Stimulated activated CD4-positive, alpha-beta T cell treated with anti-CD3 and anti-CD28 coated beads, Interleukin-12 subunit alpha, Interleukin-12 subunit beta, amount 100 ng/mL, for 24 hours (primary cell): ENCODE measurements at places on chromosomes 11 and 22.

DNA sequence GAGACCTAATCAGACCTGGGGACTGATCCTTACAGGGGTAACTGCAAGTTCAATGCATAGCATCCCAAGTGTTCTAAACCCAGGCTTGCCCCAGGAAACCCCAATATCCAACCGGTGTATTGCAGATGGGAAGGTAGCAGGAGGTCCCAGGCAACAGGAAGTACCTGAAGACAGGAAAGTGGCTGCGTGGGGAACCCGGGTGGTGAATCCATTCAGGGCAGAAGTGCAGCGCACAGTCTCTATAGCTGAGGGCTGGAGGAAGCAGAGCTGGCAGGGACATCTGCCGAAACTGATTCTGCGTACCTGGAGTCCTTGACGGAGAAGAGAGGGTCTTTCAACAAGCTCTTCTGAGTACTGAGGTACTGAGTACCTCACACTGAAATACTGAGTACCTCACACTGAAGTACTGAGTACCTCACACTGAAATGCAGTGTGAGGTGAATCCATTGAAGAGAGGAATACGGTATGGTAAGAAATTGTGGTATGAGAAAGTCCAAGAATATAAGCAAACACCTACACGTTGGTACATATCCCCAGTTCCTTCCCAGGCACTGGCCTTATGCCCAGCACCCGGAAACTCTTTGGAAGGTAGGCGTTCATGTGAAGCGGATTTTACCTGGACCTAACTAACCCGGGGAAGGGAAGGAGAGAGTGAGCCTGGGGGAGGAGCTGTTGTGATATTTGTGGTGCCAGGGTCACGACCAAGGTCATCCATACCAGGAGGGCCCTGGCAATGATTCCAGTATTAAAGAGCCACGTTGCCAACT lies 20.1 kb downstream of the SCN4B start:
- no peak for DNase-seq

DNA sequence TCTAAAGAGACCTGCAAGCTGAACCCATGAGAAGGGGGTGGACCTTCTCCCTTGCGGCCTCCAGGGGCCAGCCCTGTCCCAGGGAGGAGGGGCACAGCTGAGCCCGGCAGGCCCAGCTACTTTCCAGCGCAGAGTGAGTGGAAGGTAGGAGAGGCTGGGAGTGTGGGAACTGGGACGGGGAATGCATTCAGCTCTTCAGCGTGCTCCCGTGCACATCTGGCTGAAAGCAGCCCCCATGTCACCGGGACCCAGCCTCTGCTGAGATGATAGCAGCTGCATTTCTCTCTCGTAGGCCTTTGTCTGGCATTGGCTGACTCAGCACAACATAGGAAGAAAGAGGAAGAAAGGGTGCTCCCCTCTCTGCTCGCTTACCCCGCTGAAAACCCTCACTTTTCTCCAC lies 951.5 kb downstream of the TBC1D22A start:
- no peak for DNase-seq

- DNase-seq: no peak
Measured at GRCh38 chr11:63019506-63019905, 3.9 kb upstream of the SLC22A8 start.

- no peak for DNase-seq
Measured at GRCh38 chr11:103929170-103929903, 107.1 kb upstream of the DDI1 start.

DNA sequence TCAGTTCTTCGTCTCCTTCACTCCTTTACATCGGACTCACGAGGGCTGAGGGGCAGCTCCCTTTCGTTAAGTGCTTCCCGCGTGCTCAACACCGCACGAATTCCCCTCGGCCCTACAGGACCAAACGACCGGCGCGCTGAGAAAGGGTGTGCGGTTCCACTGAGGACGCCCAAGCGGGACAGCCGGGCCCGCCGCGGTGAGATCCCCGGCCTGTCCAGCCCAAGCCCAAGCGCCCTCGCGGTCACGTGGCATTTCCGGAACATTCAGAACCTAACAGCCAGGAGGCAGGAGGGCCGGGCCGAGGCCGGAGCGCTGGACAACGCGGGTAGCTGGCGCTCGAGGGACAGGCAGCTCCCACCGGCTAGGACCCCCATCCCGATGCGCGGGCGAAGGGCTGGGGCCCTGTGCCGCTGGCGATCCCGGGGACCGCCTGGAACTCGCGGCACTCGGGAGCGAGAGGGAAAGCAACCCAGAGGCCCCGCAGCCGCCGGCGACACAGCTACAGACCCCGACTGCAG lies 737 bp upstream of the STIP1 start:
- DNase-seq: no peak

DNA sequence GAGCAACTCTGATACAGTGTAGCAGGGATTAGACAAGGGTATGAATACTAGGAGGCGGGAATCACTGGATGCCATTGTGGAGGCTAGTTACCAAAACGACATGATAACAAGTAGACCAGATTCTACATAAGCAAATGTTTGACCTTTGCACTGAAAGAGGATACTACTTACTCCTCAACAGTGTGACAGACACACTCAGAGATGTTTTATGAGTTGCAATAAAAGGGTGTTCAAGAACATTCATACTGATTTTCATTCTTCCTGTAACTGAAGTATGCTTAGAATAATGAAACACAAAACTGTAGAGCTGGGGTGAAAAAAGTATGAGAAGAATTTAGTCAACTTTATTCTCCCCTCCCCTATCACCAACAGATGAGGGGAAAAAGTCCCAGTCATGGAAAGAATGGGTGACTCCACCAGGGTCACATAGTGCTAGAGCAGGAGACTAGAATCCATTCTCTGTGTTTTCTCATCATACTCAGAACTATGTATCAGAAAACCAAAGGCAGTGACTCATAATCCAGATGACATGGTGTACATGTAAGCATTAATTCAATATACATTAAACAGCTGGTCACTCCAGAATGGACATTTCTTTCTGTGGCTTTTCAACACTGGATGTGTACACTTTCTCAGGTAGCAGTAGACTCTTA lies 32.8 kb downstream of the ARHGAP20 start:
- DNase-seq: no peak

- no peak for DNase-seq
Measured at GRCh38 chr22:27032091-27032761, 374.8 kb downstream of the MIAT start.

DNA sequence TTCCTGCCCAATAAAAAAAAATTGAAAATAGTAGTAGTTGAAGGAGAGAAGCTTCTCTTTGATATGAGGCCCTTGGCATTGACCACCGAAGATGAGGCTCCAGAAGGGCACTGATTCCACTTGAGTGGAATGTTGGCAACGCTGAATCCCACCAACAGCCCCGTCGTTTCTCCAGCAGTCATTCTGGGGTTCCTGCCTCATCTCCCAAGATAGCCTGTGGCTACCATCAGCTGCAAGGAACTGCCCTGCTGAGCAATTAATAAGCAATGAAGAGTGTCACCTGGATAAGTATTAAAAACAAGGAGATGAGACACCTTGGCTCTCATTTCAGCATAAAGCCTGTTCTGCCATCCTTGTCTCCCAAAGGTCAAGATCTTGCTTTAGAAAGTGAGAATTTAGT lies 144.1 kb downstream of the CSNK2A3 start:
- DNase-seq: no peak

DNA sequence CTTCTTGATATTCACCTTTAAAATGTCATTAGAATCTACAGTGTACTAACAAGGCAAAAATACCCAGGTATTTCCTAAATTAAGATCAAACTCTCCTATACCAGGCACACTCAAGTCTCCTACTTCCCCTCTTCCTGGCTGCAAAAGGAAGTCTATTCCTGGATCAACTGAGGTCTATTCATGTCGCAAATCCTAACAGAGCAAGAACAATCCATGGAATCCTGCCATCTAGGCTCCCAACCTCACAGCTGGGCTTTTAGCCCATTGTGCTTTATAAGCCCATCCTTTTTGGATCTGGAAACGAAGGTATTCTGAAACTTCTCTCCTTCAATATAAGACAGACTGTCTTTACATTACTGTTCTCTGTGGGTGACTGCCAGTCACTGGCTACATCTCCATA lies 161.8 kb downstream of the SOX6 start:
- DNase-seq: no peak

GRCh38 chr11:41795004-41795403 lies 335.6 kb upstream of the LRRC4C start:
- no peak for DNase-seq

DNA sequence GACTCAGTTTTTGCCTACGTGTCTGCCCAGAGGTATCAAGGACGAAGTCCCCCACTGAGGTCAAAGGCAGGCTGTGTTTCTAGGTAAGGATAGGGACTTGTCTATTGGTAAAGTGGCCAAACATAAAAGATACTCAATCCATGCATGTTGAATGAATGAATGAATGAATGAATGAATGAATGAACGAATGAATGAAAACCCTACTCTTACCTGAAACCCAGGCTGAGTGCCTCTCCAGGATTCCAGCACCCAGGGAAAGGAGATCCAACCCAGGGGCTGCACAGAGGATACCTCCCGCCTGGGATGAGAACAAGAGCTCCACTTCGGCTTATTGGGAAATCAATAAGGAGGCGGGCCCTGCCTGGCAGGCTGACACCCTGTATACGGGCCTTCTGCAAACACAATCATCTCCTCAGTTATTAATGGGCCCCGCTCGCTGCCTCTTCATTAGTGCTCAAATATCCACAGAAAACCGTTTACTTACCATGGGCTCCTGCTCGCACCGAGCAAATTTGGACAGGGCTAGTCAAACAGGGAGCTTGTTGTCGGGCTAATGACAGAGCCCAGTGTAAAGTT lies 177.4 kb downstream of the BUD13 start:
- DNase-seq: no peak

DNA sequence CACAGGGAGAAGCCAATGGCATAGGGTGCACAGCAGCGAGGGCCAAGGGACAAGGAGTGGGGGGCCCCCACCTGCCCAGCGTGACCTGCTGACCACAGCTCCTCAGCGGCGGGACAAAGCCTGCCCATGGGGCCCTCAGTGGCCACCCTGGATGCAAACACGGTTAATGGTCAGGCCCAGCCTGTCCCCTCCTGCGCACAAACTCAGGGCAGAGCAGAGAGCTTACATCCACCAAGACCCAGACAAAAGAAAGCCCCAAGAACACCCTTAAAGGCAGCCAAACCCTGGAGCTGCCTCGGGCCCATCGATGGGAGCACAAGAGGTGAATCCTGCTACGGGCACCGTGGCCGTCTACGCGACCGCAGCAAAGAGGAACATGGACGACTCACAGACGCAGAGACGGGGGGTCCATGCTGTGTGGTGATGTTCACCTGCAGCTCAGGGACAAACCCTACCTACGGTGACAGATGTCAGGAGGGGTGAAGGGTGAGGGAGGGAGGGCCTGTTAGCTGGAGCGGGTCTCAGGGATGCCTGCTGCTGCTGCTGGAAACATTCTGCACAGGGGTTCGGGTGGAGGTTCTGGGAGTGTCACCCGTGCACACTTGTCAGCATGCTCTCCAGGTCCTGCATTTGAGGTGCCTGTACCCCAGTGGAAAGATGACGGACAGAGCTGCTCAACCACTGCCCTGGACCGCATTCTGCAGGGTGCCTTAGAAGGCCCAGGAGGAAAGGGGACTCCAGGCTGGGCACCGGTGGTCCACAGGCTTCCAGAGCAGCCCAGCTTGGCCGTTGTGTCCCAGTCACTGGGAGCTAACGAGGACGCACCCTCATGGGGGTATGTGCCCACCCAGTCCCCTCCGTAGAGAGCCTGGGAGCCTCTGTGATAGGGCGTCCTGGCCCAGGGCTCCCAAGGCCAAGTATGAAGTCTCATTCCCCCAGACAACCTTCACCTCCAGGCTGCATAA lies 11.6 kb downstream of the ASCL2 start:
- DNase-seq: no peak

- DNase-seq: no peak
Measured at GRCh38 chr11:44728491-44728910, 1.7 kb downstream of the TSPAN18 start.

DNA sequence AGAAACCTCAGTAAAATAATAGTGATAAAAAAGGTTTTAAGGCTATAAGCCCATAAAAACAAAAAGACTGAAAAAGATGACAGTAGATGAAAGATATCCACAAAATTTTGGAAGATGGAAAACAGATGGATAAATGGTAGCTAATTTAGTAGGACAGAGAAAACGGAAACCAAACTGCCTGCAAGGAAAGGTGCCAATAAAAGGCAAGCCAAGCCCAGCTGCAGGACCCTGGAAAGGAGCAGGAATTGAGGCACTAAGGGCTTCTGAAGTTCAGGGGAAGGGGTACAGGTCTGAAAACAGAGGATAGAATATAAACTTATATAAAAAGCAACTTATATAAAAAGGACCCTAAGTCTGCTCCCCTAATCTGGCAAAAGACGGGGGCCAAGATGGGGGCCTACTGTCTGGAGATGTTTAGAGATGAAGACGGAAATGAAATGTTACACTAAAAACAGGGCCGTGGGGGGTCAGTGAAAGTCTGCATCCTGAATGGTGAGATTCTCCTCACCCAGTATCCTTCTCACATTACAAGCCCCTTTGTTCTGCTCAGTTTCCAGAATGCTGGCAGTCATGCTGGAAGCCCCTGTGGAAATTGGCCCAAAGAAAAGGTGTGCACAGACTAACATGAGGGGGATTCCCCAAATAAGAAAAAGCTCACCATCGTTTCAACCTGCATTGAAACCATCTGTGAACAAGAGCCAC lies 269.3 kb upstream of the PITPNB start:
- no peak for DNase-seq

DNA sequence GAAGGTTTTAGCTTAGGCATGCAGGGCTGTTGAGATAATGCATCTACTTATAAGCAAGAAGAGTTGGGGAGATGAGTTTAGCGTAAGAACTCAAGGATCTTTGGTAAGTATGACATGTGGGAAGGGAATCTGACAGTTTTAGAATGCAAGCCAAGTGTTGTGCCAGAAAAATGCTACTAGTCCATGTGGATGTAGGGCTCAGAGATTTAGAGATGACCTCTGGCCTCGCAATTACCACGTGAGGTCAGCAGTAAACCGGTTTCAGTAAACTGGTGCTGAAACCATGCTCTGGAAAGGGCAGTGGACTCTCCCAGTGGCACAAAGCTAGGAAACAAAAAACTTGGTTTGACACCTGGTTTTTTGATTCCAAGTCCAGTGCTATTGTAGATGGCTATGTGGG lies 18.9 kb downstream of the MRPL16 start:
- DNase-seq: no peak

DNA sequence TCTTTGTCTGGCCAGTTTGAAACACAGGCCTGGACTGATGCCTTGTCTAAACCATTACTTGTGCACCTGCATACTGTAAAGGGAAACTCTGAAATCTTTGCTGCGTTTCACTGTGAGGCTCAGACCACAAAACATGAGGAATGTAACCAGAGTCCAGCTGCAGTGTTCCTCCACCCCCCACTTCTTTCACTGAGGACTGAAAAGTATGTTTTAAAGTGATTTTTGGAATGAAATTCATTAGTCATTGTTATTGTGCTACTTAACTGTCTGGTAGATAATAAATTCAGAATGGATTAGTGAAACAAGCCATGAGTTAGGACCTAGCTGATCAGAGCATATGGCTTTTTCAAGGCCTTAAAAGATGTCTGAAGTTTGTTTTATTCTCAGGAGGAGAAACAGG lies 181.2 kb downstream of the WNT11 start:
- DNase-seq: no peak

DNA sequence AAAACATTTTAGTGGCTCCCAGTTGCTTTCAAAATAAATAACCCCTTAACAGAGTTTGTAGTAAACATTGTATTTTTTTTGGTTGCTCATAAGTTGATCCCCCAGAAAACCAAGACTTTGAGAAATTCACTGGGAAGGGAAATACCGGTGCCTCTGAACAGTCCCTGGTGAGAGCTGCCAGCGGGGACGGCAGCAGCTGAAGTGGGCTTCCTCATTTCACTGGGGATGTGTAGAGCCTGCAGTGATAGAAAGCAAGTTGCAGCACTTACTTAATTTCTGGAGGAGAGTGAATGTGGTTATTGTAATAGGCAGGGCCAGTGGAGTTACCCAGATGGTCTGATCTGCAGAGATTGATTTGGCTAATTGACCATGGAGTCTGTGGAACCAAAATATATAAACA lies 18.6 kb upstream of the MCHR1 start:
- no peak for DNase-seq
